ENCODE measurements at places on chromosomes 16 and 17. TPM values are rescaled to one million over a fixed set of nuclear protein-coding genes. Genes with fewer than 3 reads are reported as not detected.

- DNase-seq: peak; percentile 45
Observed at GRCh38 chr16:50668368-50669008, 12.6 kb downstream of the SNX20 start.

DNA sequence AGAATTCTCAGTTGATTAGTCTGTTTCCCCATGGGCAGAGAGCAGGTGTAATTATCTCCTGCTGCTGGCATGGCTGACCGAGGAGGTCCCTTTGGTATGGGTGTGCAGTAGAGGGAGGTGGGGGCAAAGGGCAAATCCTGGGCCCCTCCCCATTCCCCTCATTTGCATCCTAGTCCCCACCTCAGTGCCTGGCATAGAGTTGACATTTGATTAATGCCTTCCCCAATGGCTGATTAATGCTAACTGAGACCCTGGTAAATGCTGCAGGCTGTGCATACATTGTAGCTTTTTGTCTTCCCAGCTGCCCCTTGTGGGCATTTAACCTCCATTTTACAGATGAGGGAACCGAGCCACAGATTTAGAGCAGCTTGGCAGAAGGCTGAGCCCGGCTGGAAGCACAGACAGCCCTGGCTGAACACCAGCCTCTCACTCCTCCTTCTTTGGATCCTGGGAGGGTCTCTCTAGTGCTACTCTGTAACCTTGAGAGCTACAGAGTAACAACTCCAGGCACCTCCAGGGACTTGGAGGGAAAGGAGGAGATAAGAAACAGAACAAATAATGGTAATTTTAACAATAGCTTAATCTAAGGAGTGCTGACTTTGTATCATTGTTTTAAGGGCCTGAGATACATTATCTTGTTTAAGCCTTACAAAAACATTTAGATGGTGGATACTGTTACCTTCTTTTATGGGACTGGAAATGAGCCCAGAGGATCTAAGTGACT is 5.1 kb downstream of the PLCG2 start:
- no peak for DNase-seq

GRCh38 chr16:1656808-1657617 is 21.1 kb upstream of the JPT2 start:
- DNase-seq: no peak

- DNase-seq: no peak
Observed at GRCh38 chr16:5982979-5983378, 885.4 kb upstream of the EEF2KMT start.

DNA sequence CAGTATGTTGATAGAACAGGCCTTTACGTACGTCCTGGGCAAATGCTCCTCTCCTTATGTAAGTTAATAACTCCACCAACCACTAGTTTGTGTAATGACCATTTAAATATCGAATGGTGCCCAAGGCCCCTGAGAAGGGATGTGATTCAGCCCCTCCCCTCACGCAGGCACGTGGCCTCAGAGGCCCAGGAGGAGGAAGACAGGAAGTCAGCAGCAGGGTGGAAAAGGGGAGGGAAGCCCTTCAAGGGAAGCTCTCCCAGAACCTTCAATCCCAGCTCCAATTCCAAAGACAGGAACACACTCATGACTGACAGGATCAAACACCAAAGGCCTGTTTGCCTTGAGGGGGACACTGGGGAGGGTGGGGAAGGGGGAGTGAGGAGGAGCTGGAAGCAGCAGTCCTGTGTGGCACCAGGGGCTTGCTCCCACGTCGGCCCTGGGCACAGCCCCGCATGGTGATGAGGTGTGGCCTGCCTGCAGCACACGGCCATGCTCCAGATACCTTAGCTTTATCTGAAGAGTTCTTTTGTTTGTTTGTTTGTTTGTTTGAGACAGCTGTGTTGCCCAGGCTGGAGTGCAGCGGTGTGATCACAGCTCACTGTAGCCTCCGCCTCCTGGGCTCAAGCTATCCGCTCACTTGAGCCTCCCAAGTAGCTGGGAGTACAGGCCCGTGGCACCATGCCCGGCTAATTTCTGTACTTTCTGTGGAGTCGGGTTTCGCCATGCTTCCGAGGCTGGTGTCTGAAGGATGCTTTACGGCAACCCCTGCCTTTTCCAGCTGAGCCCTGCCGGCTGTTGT is 105.0 kb downstream of the ZNF778 start:
- DNase-seq: peak; percentile 69

The ZSCAN10 gene
- not detected for total RNA-seq

The SHBG gene
- total RNA-seq: 0.33 TPM

All from aorta (tissue), 5 donors.